ENCODE measurements at places on chromosomes 11 and 22. TPM values are rescaled to one million over a fixed set of nuclear protein-coding genes. Genes with fewer than 3 reads are reported as not detected.

TRIM51 gene
- not detected for total RNA-seq

CADM1 gene
- total RNA-seq: 0.12 TPM

STK33 gene
- total RNA-seq: not detected

HORMAD2 gene
- not detected for total RNA-seq

IL18 gene
- total RNA-seq: 53.6 TPM

IL17REL gene
- 0.04 TPM for total RNA-seq

RIMBP3B gene
- not detected for total RNA-seq
